ENCODE measurements at places on chromosomes 12 and 14.

DNA sequence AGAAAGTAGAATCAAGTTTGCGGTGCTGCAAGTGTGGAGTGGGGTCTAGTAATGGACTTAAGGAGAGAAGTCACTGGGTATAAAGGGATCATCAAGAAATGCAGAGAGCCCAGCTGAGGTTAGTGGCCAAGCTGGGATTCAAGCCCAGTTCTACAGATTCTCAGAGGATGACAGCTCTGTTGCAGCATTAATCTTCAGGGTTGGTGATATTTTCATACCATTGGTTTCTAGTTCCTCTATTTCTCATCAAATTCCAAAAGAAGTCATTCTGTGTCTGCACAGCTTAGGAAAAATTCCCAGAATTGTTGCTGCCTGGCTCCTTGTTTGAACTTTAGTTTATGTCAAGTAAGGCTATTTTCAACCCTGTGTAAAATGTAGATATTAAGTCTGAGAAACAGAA lies 169.5 kb upstream of the NTF3 start:
- no peak for DNase-seq

DNA sequence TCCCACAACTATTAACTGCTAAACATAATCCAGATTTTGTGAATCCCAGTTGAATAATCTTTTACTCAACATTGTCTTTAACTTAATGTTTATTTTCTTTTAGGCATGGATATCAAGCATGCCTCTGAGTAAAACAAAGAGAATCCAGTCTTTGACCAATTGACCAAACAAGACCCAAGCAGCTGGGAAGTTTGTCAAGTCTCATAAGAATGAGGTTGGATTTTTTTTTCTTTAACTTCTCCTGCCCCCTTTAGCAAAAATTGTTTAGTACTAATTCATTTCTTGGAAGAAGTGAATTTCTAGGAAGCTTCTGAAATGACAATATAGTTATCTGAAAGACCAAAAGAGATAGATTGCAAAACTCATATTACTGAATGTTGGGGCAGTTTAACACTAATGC lies 89.9 kb downstream of the OTOGL start:
- DNase-seq, result no peak

GRCh38 chr12:93015871-93016751 lies 87.0 kb upstream of the EEA1 start:
- DNase-seq, result no peak

DNA sequence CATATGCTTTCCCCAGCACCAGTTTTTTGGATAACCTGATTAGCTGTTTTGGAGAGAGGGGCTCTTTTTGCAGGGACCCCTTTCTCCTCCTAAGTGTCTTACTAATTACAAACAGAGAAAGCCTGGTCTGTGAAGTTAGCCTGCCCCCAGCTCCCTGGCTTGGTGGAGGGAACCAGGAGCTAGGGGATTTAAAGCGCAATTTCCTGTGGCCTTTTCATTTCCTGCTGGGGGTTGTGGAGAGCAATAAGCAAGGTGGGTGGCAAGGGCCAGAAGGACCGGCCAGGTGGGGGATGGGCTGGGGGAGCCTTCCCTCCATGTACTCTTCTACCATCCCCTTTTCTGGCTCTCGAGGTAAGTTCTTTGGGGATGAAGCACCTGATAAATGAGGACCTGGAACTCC lies 4.1 kb upstream of the CISTR start:
- no peak for DNase-seq

DNA sequence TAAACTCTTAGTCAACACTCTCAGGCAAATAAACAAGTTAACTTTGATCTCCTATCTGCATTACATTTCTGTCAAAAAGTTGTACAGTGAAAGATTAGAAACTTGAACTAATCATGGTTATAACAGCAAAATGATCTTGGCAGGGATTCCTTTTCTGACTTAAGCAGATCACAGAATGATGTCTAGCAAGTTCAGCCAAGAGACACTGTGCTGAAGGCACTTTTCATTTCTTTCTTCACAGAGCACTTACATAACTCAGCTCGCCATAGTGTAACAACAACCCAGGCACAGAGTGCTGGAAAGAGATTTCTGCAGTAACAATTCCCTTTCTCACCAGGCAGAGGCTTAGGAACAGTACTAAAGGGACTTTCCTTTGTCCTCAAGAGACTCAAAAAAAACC lies 19.6 kb upstream of the CSRP2 start:
- DNase-seq, result no peak

DNA sequence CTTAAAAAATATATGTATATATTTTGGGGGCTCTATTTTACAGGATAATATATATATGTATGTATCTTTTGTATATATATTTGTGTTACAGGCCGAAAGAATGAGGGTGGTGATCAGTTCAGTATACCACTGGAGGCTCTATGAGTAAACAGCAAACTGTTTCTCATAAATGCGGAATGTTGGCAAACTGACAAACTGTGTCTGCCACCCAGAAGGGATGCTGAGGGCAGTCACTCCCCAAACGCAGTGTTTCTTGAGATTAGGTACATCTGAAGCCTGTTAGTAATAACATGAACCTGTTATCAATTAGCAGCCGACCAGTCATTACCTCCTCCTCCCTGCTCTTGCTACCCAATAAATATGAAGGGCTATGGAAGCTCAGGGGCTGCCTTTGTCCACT lies 20.8 kb downstream of the TNFAIP2 start:
- DNase-seq, result no peak
